Fibroblast of lung (primary cell): ENCODE measurements at places on chromosomes 16 and 17. TPM values are rescaled to one million over a fixed set of nuclear protein-coding genes. Genes with fewer than 3 reads are reported as not detected.

DNA sequence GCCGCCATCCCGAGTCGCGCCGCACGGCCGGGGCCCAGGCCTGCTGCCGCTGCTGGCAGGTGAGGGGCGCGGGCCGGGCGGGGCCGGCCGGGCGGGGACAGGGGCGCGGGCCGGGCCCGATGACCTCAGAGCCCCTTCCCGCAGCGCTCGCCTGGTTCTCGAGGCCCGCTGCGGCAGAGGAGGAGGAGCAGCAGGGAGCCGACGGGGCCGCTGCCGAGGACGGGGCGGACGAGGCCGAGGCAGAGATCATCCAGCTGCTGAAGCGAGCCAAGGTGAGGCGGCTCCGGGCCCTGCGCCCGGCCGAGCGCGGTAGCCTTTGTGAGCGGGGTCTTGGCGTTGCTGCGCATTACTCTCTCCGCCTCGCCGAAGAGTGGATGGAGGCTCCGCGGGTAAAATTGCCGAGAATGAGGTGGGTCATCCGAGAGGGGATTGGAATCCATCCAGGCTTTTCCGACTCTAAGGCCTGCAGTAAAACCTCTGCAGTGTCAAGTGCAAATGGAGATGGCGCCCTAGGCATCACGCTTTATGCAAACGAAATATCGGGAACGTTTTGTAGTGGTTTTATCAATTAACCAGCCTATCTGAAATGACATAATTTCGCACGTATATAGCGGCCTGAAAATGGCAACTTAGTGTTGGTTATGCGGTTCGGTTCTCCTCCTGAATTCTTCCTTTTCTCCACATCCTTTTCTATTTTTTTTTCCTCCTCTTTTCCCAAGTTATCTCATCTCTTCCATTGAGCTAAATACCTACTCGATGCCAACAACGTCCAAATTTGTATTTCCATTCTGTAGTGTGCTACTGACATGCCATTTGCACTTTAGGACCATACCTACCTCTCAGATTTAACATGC, 577 bp downstream of the TTC19 start:
- H3K27ac ChIP-seq: peak overlapping the region; percentile 98
- H3K36me3 ChIP-seq: peaks cover 11% of the 10 kb centered on the region
- peak; percentile 39 for DNase-seq
- H3K4me1 ChIP-seq: peaks cover 6% of the 10 kb centered on the region

GRCh38 chr16:84889066-84889465, 69.3 kb downstream of the CRISPLD2 start:
- H3K27ac ChIP-seq: peak overlapping the region; percentile 43
- DNase-seq: no peak
- H3K36me3 ChIP-seq: peaks cover 3% of the 10 kb centered on the region

DNA sequence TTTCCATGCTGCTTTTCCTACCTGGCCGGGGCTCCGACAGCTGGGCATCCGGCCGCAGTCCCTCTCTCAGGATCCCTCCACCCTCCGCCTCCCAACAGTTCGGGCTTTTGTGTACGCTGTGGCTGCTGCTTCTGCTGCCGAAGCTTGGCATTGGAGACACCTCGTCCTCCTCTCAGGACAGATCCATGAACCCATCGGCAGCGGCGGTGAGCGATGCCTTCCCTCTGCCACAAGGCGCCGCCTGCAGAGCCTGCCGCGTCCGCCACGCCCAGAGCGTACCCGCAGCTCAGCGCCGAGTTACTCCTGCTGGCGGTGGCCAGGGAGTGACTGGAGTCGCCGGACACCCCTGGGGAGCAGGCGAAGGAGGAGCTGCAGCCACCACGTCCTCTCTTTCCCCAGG, 2032.8 kb downstream of the TP53TG3F start:
- no peak overlapping the region for H3K4me3 ChIP-seq
- no peaks in the 10 kb centered on the region for H3K27me3 ChIP-seq
- H3K36me3 ChIP-seq: no peaks in the 10 kb centered on the region

DNA sequence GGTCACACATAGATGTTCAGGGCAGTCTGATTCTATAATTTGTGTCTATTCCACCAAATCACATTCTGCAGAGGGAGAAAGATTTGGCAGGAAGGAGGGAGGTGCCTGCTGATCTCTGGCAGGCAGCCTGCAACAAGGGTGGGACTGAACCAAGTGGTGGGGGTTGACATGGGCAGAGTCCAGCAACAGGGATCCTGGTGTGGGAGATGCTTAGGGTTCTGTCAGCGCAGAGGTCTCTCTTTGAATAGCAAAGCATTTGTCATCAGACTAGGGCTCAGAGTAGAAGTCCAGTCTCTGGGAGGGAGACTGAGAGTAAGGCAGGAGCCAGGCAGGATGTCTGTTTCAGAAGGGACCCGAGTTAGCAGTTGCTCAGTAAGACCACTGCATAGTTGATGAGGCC, 94.6 kb downstream of the UTP18 start:
- no peak overlapping the region for H3K4me3 ChIP-seq
- no peaks in the 10 kb centered on the region for H3K36me3 ChIP-seq
- no peak overlapping the region for H3K27ac ChIP-seq
- no peak for DNase-seq
- no peaks in the 10 kb centered on the region for H3K27me3 ChIP-seq

GRCh38 chr16:7456211-7456610, 123.6 kb downstream of the RBFOX1 start:
- H3K27me3 ChIP-seq: no peaks in the 10 kb centered on the region
- DNase-seq: no peak
- H3K36me3 ChIP-seq: no peaks in the 10 kb centered on the region
- H3K27ac ChIP-seq: no peak overlapping the region
- no peak overlapping the region for H3K4me3 ChIP-seq

- H3K36me3 ChIP-seq: no peaks in the 10 kb centered on the region
- no peak overlapping the region for H3K27ac ChIP-seq
- no peak for DNase-seq
- no peaks in the 10 kb centered on the region for H3K27me3 ChIP-seq
- H3K4me1 ChIP-seq: peaks cover 5% of the 10 kb centered on the region
- no peak overlapping the region for H3K4me3 ChIP-seq
These were observed 22.6 kb downstream of the SLC25A10 start for GRCh38 chr17:81734405-81735263.

DNA sequence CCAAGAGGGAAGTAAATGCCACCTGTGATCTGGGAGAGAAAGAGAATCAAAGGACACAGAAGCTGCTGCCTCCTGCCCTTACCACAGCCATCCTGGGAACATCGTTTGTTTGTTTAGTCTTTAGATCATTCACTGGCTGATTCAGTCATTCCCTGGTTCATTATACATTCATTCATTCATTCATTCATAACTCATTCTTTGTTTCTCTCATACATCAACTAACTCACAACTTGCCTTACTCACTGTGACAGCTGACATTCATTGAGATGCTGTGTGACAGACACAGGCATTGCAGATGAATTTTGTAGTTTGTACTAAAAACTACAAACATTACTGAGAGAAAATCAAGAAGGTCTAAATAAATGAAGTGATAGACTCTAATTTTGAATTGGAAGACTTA, 291.0 kb upstream of the TNRC6C start:
- no peak overlapping the region for H3K4me3 ChIP-seq
- no peaks in the 10 kb centered on the region for H3K27me3 ChIP-seq
- no peak overlapping the region for H3K27ac ChIP-seq
- no peaks in the 10 kb centered on the region for H3K36me3 ChIP-seq
- no peak for DNase-seq

CCL2 gene
- 23.1 and 42.9 TPM in 2 replicates for total RNA-seq

GRCh38 chr17:4908301-4908700, 5.4 kb upstream of the CHRNE start:
- H3K36me3 ChIP-seq: no peaks in the 10 kb centered on the region
- no peak for DNase-seq
- peaks cover 6% of the 10 kb centered on the region for H3K4me1 ChIP-seq
- H3K27ac ChIP-seq: peak overlapping the region; percentile 62
- H3K27me3 ChIP-seq: peaks cover 2% of the 10 kb centered on the region
- no peak overlapping the region for H3K4me3 ChIP-seq

TUBB3 gene
- total RNA-seq: 253 and 294 TPM in 2 replicates

DNA sequence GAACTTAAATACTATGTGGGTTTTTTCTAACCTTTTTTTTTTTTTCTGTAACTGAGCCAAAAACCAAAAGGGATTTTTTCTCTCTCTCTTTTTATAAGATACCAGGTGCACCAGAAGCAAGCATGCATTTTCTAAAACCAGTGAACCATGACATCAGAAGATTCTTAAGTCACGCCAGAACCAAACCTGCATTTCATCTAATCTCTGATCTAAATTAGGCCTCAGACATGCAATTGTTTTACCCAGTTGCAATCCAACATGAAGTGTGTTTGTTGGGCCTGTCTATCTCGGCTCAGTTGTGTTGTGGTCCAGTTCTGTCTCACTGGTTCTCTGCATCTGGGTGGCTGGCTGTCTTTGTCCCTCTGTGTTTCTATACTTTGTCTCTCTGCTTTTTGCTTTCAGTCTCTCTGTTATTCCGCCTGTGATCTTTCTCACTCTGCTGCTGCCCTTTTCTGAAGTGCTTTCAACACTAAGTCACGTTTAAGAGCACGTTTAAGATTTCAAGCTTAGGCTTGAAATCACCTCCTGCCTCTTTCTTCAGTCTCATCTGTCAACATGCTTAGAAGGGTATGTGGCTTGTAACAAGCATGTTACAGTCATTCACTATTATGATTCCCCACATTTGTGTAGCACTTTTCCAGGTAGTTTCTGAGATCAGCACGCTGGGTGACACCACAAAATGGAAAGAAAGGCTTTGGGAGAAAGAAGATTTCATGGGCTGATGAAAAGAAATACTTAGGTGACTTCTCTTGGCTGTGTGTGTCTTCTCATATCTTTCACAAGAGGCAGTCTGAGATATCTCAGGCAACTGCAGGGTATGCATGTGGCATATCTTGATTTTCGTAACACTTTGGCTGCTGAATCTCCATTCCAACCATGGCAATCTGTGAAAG, 488.9 kb downstream of the SHISA9 start:
- H3K27me3 ChIP-seq: no peaks in the 10 kb centered on the region
- H3K4me1 ChIP-seq: no peaks in the 10 kb centered on the region
- H3K36me3 ChIP-seq: no peaks in the 10 kb centered on the region
- H3K4me3 ChIP-seq: no peak overlapping the region
- no peak overlapping the region for H3K27ac ChIP-seq

GRCh38 chr17:55660178-55660886, 62.3 kb downstream of the TMEM100 start:
- no peak overlapping the region for H3K27ac ChIP-seq
- H3K36me3 ChIP-seq: no peaks in the 10 kb centered on the region
- H3K4me3 ChIP-seq: no peak overlapping the region
- no peaks in the 10 kb centered on the region for H3K4me1 ChIP-seq

STH gene
- not detected in 2 replicates for total RNA-seq

DNA sequence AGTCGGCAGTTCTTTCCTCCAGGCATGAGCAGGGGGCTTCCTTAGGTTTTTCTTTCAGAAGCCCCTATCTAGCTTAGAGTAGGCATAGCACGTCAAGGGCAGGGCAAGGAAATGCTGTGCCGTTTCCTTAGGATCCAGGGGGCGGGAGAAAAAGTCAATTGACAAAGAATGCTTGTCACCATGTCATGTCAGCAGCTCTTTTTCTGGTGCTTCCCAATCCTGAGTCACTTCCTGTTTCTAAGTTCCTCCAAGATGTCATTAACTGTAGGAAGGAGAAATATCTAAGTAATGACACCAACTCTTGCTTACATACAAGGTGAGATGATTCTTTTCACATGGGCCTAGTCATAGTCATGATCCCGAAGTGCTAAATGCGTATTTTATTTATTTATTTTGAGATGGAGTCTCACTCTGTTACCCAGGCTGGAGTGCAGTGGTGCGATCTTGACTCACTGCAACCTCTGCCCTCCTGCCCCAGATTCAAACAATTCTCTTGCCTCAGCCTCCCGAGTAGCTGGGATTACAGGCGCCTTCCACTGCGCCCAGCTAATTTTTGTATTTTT, 35.2 kb downstream of the GJC1 start:
- peak; percentile 86 for DNase-seq
- no peak overlapping the region for H3K4me3 ChIP-seq
- H3K27me3 ChIP-seq: no peaks in the 10 kb centered on the region
- H3K27ac ChIP-seq: peak overlapping the region; percentile 98
- peaks cover 33% of the 10 kb centered on the region for H3K4me1 ChIP-seq
- H3K36me3 ChIP-seq: no peaks in the 10 kb centered on the region

GRCh38 chr16:13376174-13376573, 474.8 kb downstream of the SHISA9 start:
- H3K27ac ChIP-seq: no peak overlapping the region
- no peaks in the 10 kb centered on the region for H3K4me1 ChIP-seq
- no peaks in the 10 kb centered on the region for H3K36me3 ChIP-seq
- DNase-seq: no peak
- H3K27me3 ChIP-seq: no peaks in the 10 kb centered on the region
- H3K4me3 ChIP-seq: no peak overlapping the region

DNA sequence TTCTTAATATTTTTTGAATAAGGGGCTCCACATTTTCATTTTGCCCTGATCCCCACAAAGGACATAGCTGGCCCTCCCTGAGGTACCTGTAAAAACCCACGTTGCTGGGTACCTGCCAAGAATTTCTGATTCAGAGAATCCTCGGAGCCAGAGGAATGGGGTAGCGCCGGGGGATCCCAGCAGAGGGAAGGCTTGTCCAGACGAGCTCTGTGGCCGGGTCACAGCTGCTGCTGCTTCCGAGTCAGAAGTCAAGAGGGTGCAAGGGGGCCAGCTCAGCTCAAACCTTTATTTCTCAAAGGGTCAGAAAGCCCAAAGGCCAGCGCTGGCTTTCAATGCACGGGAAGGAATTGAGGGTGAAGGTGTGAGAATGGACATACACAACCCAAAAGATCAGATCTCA, 68.9 kb upstream of the SDK2 start:
- no peak overlapping the region for H3K4me3 ChIP-seq
- no peaks in the 10 kb centered on the region for H3K27me3 ChIP-seq
- no peaks in the 10 kb centered on the region for H3K36me3 ChIP-seq
- no peaks in the 10 kb centered on the region for H3K4me1 ChIP-seq
- DNase-seq: no peak

SBK1 gene
- under 0.01 TPM in 2 replicates for total RNA-seq

AGRP gene
- total RNA-seq: not detected in 2 replicates

DNA sequence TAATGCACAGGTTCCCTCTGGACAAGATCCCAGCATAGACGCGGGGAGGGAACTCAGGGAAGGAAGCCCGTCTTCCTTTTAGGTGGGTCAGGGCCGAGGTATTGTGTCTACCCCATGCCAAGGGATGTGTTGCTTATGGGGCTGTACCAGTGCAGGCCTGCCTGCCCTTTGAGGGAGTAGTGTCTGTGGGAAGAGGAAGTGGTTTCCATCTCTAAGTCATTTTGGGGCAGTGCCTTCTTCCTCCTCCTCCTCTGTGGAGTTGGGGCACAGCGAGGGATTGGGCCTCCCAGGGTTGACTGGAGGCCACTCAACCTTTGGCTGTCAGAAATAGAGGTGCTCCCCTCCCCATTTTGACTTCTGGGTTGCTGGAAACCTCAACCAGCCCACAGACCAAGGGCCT, 26.5 kb downstream of the GJD3 start:
- peaks cover 17% of the 10 kb centered on the region for H3K4me1 ChIP-seq
- no peak for DNase-seq

CX3CL1 gene
- total RNA-seq: under 0.01 TPM in 1 of 2 replicates, not detected in the other

AXIN1 gene
- 18.2 and 18.7 TPM in 2 replicates for total RNA-seq

- H3K27me3 ChIP-seq: peaks cover 25% of the 10 kb centered on the region
- peak; percentile 66 for DNase-seq
- no peaks in the 10 kb centered on the region for H3K36me3 ChIP-seq
- peaks cover 3% of the 10 kb centered on the region for H3K4me1 ChIP-seq
- H3K4me3 ChIP-seq: peak overlapping the region; percentile 47
- H3K27ac ChIP-seq: no peak overlapping the region
These were observed 79.0 kb downstream of the RPA1 start for GRCh38 chr17:1908699-1909309.
